ENCODE measurements at places on chromosomes 11 and 22.

GRCh38 chr11:70737816-70738630 lies 339.7 kb downstream of the CTTN start:
- no peak for DNase-seq

GRCh38 chr11:33685082-33685481 lies 15.5 kb downstream of the C11orf91 start:
- DNase-seq, result no peak

DNA sequence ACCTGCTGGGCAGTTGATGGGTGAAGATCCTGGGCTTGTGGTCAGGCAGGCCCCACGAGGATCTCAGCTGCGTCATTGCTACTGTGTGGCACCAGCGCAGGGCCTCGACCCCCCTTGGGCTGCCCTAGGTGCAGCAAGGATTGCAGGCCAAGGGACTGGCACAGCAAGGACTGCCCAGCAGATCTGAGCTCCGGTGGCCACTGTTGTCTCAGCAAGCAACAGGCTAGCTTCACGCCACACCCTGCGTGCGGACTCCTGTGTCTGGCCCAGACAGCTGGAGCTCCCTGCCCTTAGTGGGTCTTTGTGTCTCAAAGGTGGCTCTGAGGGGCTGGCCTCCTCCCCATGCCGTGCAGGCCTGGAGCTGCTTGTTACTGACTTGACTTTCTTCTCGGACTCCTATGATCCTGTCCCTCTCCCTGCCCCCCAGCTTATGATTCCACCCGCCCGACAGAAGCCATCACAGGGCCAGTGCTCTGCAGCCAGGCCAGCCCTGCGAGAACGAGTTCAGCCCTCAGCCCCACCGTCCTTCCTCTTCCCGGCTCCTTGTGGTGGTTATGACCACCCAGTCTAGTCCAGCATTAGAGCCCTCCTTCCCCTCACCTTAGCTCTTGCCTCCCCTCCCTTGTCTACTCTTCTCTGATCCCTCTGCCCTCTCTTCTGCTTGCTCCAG lies 295.6 kb downstream of the TBC1D22A start:
- no peak for DNase-seq

DNA sequence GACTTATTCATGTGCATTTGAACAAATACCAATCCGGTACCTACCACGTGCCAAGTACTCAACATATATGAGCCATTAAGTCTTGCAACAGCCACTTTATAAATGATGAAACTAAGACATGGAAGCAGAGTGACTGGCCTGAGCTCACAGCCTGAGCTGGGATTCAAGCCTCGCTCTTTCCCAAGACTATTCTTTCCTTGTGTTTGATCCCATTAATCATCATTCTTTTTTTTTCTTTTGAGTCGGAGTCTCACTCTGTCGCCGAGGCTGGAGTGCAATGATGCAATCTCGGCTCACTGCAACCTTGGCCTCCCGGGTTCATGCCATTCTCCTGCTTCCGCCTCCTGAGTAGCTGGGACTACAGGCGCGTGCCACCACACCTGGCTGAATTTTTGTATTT lies 119.3 kb downstream of the ABTB2 start:
- no peak for DNase-seq

DNA sequence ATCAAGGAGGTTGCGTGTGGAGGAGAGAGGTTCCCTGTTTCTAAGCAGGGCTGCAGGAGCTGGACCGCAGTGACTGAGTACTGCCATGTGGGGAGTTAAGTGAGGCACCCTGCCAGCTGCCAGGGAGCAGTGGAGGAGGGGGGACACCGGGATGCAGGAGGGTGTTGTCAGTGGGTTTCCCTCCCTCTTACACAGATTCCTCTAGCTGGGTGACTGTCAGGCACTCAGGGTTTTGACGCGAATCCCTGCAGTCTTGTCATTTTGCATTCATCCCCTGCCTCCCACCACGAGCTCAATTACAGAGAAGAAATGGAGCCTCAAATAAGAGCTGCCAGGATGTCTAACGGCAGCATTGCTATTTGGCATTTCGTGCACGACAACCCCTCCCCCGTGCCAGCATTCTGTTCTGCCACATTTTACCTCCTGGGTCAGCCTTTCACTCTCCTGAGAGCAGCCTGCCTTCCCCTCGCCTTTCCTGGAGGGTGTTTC lies 119.8 kb upstream of the SORL1-AS1 start:
- no peak for DNase-seq

- no peak for DNase-seq
Observed at GRCh38 chr11:86625544-86625943, 46.9 kb downstream of the ME3 start.

DNA sequence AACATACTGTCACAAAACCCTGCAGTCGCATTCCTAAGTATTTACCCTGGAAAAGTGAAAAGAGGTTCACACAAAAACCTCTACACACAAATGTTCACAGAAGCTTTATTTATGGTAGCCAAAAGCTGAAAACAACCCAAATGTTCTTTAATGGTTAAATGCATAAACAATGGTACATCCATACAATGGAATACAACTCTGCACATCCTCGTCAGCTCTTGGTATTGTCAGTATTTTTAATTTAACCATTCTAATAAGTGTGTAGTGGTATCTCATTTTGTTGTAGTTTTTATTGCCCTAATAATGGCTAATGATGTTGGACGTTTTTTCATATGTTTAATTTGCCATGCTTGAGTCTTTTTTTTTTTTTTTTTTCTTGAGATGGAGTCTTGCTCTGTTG lies 99.4 kb downstream of the ATXN10 start:
- DNase-seq, result no peak

DNA sequence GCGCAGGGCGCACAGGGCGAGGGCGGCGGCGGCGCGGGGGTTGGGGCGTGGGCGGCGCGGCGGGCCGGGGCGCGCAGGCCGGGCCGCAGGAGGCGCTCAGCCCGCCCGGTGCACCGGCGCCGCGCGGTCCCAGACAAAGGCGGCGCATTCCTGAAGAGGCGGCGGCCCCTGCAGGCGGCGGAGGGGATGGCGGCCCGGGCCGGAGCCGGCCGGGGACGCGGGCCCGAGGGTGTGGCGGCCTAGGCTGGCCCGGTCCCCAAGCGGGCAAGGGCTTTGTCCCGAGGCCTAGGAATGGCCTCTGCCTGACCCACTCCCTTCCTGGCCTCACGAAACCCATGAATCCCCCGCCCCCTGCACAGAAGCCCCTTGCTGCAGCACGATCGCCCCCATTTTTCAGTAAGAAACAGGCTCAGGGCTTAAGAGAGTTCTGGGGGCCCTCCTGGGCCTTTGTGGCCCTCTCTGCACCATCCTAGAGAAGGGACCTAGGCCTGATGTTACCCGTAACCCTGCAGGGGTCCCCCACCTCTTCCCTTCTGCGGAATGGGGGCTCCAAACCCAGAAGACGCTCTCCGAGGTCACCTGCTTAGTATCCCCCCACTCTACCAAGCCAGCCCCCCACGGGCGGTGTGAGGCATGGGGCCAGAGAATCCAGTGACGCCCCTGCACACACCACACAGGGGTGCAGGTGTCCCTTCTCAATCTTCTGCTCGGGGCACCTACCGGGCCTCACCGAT lies at the start of gene RTN4R:
Gene RTN4R (minus strand): TSS at position 40 of the 734 bp plus-strand sequence. CDS start 226 bp downstream, outside the sequence.
- no peak for DNase-seq

DNA sequence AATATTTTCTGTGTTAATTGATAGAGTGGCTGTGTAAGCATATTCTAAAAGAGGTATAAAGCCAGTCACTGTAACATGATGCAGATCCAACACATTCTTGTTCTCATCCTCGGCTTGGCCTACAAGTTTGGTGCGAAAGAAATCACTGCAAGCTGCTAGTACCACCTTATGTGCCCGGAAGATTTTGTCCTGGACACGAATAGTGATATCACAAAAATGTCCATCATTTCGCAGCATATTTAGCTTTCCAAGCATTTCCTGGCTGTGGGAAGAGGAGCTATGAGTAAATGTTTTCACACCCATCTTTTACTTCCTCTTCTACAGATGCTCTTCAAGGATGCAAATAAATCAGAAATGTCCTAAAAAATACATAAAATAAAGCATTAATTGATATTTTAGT lies 53.1 kb downstream of the ZBTB44 start:
- DNase-seq, result no peak

DNA sequence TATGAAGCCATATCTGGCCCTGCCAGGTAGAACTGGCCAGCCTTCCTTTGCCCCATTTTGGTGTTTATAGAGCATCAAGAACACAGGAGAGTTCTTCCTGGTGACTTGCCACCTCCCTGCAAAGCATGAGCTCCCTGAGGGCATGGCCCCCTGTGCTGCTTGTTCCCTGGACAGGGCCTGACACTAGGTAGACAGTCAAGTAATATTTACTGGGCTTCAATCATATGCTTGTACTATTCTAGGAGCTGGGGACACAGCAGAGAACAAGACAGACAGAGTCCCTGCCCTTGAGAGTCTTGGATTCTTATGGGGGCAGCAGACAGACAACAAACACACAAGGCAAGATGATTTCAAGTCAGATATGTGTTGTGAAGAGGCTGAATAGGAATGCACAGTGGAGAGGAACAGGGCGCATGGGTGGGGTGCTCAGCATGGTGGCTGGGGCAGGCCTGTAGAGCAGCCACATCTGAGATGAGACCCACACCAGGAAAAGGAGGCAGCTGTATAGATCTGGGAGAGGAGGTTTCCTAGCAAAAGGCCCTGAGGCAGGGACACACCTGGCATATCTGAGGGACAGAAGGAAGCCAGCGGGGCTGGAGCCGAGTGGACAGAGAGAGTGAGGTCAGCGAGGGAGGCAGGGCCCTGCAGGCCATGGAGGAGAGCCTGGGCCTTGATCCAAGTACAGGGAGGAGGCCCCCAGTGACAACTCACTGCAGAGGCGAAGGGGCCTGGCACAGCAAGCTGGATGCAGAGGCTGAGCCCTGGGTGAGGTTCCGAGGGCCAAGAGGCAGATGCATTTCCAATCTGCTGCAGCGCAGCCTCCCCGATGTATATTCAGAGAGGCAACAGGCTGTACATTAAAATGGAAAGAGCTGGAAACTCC lies 10.2 kb upstream of the CBX6 start:
- no peak for DNase-seq

DNA sequence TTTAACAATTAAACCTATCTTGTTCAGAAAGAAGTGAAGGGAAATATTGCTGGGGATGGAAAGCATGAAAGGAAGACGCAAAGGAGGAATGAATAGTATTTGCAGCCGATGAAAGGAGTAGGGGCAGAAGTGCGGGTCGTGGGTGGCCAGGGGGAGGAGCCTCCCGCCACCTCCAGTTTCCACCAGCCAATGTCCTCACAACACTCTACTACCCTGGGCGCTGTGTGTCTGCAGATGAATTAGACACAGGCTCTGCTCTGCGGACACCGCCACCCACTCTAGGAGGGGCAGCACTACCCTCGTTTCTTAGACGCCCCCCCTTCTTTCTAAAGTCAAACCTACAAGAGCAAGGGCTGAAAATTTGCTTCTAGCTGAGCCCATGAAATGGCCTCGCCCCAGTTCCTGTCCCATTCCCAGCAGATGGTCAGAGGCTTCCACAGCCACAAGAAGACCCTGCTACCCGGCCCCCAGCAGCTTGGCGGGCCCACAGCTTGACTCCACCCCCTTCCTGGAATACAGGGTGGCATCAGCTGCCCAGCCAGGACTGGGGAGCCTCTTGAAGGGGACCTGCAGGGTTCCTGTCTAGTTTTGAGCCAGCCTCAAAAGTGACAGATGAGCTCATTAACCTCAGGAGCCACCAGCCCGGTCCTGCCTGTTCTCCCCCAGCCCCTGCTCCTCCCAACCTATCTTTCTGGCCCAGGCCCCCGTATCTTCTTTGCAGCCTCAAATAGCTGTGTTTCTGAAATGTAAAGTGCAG lies 268.1 kb downstream of the BUD13 start:
- no peak for DNase-seq

DNA sequence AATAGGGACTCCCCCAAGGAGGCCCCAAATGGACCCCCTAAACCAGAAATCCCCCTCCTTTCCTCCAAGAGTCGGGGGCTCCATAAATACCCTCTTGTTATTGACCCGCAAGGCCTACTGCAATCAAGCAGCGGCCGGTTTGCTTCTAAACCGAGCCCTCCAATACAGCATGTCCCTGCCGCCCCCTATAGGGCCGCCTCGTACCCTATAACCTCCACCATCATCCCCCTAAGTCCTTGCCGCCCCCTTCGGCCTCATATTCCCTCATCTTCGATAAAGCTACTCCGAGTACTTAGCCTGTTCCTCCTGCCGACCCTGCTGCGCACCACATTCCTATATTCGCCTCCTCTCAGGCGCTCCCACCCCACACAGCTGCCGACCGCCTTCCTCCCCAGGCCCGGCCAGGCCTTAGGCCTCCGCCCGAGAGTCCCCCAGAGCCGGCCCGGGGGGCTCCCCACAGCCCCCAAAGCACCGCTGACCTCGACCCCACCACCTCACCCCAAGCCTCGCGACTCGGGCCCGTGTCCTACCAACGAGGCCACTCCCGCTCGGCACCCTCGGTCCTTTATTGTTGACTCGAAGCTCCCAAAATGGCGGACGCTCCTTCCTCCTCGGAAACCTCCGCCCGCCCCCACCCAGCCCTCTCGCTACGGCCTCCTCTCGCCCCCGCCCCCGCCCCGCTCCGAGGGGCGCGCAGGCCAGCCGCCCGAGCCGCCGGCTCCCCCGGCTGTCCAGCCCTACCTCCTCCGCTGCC lies 430 bp downstream of the DDX6 start:
- no peak for DNase-seq

- DNase-seq, result no peak
Observed at GRCh38 chr11:33716243-33716642, 15.6 kb upstream of the C11orf91 start.

- DNase-seq, result no peak
Observed at GRCh38 chr11:19524171-19524671, 188.4 kb upstream of the NAV2 start.

DNA sequence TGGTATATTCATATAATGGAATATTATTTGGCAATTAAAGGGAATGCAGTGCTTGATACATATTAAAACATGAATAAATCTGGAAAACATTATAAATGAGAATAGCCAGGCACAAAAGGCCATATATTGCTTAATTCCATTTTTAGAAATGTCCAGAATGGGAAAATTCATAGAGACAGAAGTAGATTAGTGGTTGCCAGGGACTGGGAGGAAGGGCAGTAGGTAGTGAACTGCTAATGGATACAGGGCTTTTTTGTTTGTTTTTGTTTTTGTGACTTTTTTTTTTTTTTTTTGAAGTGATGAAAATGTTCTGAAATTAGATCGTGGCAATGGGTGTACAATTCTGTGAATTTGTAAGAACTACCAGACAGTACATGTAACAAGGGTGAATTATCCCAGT lies 86.1 kb downstream of the YAP1 start:
- no peak for DNase-seq

GRCh38 chr22:30228509-30229359 lies 17.8 kb downstream of the LIF start:
- no peak for DNase-seq

- DNase-seq, result no peak
Observed at GRCh38 chr22:20823264-20823663, 35.3 kb downstream of the PI4KA start.

- no peak for DNase-seq
Observed at GRCh38 chr11:69013009-69013951, at the start of gene MRGPRF. Gene MRGPRF (minus strand): TSS chr11:69013246. CDS start chr11:69009901, 3,345 bp downstream.

- DNase-seq, result no peak
Observed at GRCh38 chr11:106121570-106122320, 44.3 kb downstream of the AASDHPPT start.

- DNase-seq, result no peak
Observed at GRCh38 chr22:44325718-44326490, 13.2 kb upstream of the SHISAL1 start.

DNA sequence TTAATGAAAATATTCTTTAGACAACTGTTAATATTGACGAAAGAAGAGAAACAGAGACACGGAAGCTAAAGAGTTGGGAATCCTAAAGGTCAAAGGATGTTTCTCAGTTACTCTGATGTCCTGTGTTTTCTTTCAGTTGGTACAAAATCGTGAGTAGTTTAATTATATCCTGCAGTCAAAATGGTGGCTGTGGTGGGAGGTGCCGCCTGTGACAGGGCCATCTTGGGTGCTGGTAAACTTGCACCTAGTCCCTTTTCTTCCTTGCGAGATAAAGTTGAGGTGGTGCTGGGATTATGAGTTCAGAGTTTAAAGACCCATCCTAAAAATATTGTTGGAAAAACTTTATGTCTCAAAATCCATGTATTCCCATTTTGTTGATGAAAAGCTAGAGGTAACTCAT lies 2.2 kb downstream of the CECR2 start:
- no peak for DNase-seq
